CD4-positive, alpha-beta T cell treated with Interferon alpha-2 for 1 hour (primary cell): ENCODE measurements at places on chromosomes 16 and 17.

DNA sequence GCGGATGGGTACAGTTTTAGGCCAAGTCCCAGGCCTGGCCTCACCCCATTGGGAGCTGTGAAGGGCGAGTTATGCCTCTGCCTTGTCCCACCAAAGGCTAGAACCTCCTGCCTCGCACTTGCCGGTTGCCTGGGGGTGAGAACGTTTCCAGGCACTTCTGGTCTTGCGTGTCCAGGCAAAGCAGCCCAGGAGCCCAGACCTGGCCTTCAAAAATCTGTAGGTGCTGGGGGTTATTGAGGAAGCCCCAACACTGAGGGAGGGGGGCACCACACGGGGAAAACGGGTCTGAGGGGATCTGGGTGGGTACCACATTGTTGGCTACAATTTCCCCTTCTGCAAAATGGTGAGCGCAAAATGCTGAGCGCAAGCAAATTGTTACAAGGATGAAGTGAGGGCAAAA is 12.2 kb upstream of the ATP2C2 start:
- DNase-seq: no peak

DNA sequence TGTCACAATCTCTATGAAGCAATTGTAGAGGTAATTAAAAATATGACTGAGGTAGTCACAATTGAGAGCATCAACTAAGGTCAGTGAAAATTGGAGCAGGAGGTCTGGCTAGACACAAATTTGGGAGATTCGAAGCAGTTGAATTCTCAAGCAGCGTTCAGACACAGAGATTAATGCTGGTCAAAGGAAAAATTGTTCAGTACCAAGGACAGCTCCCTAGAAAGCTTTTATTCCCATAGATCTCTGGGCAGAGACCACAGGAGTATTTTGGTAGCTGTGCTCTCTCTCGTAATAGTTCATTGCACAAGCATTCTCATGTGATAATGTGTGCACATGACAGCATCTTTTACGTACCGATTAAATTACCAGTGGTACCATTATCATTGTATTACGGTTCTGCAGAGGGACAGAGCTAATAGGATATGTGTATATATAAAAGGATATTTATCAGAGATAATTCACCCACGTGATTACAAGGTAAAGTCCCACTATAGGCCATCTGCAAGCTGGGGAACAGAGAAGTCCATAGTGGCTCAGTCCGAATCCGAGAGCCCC is 387.5 kb upstream of the HSBP1 start:
- no peak for DNase-seq

- DNase-seq: no peak
These were observed 114.5 kb upstream of the GSE1 start for GRCh38 chr16:85498607-85499006.

DNA sequence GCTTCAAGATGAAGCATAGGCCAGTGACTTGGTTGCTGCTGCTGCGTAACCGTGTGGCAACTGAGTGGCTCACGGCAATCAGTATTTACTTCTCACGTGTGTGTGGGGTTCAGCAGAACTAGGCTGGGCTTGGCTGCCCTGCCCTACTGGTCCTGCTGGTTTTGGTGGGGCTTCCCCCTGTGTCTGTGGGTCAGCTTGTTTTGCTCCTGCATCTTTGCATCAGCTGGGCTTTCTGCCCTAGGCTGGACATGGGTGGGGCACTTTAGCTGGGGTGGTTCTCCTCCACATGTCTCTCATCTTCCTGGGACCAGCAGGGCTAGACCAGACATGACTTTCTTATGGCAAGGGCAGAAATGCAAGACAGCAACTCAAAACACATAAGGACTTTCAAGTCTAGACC is 550.5 kb downstream of the MAF start:
- no peak for DNase-seq

DNA sequence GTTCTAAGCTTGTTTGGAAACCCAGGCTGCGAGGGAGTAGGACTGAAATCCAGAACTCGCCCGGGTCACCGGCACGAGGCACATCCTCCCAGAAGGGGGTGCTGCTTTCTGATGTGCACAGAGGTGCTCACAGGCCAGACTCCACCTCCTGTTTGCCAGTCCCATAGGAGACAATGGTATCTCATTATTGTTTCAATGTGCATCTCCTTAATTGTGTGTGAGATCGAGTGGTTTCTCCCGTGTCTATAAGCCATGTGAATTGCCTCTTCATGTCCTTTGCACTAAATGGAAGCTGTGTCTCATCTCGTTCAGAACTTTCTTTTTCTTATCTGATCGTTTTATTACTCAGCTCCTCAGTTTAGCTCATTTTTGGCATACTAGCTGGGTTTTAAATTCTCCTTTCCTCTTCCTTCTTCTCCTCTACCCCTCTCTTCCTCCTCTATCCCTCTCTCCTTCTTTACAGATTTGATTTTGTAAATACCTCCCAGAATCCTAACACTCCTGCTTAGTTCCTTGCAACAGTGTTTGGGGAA is 32.1 kb upstream of the PRKCB start:
- DNase-seq: peak; percentile 75

DNA sequence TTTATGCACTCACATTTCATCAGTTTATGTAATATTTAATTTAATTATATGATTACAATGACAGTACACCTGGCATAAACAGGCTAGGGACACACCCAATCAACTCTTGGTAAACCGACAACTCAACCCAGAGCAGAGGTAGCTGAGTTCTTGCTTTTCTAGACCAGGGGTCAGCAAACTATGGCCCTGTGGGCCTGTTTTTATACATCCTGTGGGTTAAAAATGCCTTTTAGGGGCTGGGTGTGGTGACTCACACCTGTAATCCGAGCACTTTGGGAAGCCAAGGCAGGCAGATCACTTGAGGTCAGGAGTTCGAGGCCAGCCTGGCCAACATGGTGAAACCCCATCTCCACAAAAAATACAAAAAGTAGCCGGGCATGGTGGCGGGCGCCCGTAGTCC is 99.2 kb upstream of the TMEM97 start:
- no peak for DNase-seq

GRCh38 chr17:30821871-30822723 is 2.4 kb downstream of the CRLF3 start:
- DNase-seq: peak; percentile 41

DNA sequence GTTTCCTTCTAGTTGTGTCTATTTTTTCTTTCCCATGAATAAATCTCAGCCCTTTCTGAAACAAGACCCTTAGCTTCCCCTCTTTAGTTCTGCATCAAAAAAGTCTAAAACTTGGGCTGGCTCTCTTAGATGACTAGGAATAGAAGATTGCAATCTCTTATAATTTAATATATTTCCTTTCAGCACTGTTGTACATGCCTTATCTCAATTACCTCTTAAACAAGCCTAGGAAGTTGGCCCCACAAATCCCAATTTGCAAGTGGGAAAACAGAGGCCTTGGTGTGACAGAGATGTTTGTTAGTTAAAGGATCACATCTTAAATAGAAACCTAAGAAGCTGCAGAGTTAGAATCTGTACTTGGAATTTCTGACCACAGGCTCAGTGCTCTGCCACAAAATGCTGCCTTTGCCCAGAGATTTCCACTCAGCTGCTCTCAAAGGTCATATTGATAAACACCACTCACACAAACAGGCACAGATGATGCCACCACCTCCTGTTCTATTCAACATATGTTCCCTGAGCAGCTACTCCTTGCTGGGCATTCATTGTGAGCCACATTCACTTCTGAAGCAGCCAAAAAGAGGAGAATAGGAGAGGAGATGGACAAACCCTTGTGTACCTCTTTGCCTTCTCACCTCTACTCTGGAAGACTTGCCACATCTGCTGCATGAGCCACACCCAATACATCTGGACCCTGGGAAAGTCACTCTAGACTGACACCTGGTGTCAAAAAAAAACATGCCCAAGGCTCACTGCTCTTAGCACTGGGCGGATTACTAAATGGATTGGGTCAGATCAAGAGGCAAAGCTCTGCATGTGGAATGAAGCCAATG is 5.5 kb downstream of the CCDC182 start:
- no peak for DNase-seq

GRCh38 chr16:14050291-14051027 is 20.7 kb upstream of the MRTFB start:
- no peak for DNase-seq

- no peak for DNase-seq
These were observed 28.0 kb upstream of the DDX52 start for GRCh38 chr17:37671028-37671823.

GRCh38 chr17:78196716-78197115 is 9.6 kb downstream of the AFMID start:
- DNase-seq: no peak

DNA sequence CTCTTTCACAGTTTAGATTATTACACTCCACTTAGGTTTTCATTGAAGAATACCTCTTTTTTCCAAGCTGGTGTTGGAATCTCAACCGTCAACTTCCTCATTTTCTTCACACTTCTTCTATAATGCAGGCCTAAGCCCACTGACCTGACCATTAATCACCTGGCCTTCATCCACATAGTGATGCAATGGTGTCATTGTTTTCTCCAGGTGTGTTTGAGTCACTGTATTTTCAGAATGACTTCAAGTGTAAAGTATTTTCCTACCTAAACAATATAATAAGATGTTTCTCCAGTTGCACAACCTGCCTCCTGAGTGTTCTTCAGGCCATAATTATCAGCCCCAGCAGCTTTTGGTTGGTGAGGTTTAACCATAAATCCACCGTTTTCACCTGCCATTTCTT is 1675.1 kb downstream of the TP53TG3F start:
- DNase-seq: no peak

DNA sequence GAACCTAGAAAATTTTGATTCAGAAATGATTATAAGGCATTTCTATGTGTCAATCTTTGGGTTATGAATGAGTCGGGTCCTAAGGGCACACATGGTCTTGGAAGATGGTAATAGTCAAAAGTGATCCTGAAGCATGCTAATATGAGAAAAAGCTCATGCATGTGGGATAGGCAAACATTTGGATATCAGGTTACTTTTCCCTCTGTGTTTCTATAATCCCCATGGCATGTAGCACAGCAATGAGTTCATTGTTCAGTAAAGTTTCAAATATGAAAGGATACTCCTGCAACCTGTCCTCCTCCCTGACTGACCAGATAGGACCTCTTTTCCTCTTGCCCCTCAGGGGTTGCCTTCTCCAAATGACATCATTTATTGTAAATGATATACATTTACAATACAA is 249.9 kb upstream of the MON1B start:
- DNase-seq: no peak

GRCh38 chr17:31147507-31148202 is 52.9 kb downstream of the NF1 start:
- DNase-seq: no peak

GRCh38 chr16:66562409-66562808 is 3.8 kb upstream of the CMTM1 start:
- DNase-seq: no peak

DNA sequence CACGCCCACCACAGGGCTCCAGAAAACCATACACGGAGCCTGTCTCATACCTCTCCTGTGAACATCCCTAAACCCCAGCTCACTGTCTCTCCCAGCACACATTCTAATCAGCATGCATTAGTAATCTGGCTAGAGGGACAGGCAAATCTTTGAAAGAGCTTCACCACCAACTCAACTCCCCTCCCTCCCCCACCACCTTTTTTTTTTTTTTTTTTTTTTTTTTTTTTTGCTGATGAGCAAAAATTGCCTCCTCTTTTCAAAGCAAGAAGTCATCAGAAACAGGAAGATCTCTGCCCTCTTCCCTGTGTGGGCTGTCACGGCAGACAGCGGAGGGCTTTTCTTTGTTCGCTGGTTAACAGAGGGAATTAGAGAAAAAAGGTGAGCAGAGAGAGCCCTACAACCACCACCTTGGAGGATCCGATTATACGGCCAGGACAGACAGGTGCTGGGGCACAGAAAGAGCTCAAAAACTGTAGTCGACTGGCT is 19.9 kb downstream of the GAS7 start:
- DNase-seq: no peak

DNA sequence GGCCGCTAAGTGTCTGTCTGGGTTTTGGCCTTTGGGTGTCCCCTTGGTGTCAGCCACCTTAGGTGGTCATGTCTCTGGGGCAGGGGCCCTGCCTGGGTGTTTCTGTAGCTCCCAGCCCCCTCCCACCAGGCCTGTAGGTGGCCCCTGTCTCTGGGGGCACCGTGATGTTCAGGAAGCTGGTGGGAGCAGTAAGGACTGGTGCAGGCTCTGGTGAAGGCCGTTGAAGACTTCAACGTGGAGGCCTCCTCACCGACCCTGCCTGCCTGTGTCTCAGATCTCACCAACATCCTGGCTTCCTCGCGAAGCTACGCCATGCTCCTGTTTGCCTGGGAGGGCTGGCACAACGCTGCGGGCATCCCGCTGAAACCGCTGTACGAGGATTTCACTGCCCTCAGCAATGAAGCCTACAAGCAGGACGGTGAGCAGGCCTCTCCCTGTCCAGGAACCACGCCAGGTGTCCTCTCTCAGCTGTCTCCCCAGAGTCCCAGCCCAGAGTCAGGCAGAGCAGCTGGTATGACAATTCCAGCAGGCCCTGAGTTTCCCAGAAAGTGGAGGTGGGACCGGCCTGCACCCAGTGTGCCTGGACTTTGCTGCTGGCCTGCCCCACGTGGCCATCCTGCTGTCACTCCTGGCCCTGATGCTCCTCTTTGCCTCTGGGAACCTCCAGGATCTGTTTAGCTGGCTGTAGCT is 2.8 kb downstream of the ACE start:
- no peak for DNase-seq

DNA sequence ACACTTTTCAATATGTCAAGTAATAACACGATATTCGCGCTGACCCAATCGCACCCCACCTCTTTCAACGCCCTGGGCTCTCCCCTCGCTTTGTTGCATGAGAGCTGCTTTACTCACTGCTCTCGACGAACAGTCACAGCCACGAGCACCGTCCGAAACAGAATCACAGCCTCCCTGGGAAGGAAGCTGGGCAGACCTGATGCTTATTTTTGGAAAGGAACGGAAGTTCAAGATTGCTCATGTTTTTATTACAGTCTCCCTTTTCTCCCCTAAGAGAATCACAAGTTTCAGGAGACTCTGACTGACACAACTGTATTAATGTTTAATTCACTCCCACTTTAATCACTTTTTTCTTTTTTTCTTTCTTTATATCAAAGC is 67.8 kb downstream of the ANKRD11 start:
- DNase-seq: no peak

- DNase-seq: no peak
These were observed 14.8 kb downstream of the PKD1L3 start for GRCh38 chr16:71985262-71985974.

DNA sequence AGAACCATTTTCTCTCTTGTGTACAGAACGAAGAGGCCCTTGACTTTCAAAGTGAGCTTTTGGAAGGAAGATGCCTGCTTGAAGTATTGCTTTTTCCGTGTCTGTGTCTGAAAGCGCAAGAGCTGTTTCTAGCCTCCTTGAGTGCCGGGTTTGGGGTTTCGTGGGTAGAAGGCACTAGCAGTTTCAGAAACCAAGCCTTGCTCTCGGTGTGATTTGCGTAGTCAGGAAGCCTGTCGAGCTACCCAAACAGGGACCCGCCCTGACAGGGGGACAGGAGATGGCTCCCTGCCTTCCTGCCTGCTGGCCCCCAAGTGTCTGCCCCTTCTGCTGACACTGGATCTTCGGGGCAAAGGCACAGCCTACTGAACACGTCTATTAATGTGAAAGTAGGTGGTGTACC is 322.0 kb downstream of the MAF start:
- DNase-seq: peak; percentile 48

GRCh38 chr17:56593086-56593645 is 333 bp upstream of the NOG start:
- DNase-seq: peak; percentile 24

GRCh38 chr16:81006813-81007695 is at the start of the genes CENPN and CMC2:
CENPN (plus strand) TSS chr16:81007214; CDS start chr16:81011940, 4,726 bp downstream.
CMC2 (minus strand) TSS chr16:81006885; CDS start chr16:80997394, 9,491 bp downstream.
- peak; percentile 98 for DNase-seq
